ENCODE measurements at places on chromosomes 5 and 9. TPM values are rescaled to one million over a fixed set of nuclear protein-coding genes. Genes with fewer than 3 reads are reported as not detected.

The SCGB3A2 gene
- total RNA-seq: 0.82 TPM

The GDF9 gene
- total RNA-seq: 0.34 TPM

The CDH9 gene
- total RNA-seq: not detected

The ENC1 gene
- total RNA-seq: 389 TPM

The SOWAHA gene
- 0.10 TPM for total RNA-seq

The CMYA5 gene
- total RNA-seq: 1.5 TPM

GRCh38 chr9:134192951-134193731 lies 28.8 kb upstream of the RNU6ATAC start:
- H3K36me3 ChIP-seq: no peaks in the 10 kb centered on the region
- DNase-seq: no peak
- no peak overlapping the region for H3K27ac ChIP-seq

DNA sequence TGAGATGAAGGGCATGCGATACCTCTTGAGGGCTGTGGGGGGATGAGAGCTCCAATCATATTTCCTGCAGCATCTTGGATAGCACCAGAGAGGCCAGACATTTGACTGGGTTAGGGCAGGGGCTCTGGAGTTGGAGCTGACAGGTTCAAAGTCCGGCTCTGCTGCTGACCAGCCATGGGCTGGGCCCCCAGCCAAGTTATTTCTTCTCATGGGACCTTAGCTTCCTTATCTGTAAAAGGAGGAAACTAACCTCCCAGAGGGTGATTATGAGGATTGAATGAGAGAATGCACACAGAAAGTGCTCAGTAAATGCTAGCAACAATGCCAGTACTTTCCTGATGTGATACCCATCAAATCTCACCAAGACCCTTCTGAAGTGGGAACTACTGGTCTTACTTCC lies 65.2 kb upstream of the SLC25A51 start:
- no peaks in the 10 kb centered on the region for H3K27me3 ChIP-seq
- H3K4me1 ChIP-seq: peaks cover 53% of the 10 kb centered on the region
- H3K27ac ChIP-seq: peak overlapping the region; percentile 57
- peaks cover 5% of the 10 kb centered on the region for H3K36me3 ChIP-seq

DNA sequence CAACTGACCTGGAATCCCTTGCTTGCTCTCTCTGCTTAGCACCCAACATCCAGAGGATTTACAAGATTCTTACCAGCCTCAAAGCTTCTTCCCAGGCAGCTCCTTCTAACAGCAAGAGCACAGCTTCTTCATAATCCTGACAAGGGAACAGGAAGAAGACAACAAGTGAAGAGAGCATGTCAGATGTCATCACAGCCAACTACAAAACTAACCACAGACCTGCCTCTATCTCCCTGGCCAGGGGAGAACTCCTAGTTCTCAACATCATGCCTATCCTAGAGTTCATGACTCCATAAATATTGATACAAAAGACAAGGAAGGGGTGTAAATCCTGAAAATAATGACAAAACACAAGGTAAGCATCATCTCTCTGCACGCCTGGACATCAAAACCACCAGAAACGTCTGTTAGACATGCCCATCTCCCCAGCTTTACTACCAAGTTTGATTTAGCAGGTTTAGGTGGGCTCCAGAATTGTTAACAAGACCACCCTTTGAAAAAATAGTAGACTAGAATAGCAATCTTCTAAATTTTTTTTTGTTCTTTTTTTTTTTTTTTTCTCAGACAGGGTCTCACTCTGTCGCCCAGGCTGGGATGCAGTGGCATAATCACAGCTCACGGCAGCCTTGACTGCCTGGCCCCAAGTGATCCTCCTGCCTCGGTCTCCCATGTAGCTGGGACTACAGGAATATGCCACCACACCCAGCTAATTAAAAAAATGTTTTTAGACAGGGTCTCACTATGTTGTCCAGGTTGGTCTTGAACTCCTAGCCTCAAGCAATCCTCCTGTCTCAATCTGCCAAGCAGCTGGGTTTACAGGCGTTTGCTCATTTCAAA lies 20.2 kb downstream of the ACTL7A start:
- no peaks in the 10 kb centered on the region for H3K27me3 ChIP-seq
- H3K27ac ChIP-seq: no peak overlapping the region
- H3K4me3 ChIP-seq: no peak overlapping the region
- peaks cover 10% of the 10 kb centered on the region for H3K36me3 ChIP-seq
- no peak for DNase-seq
- H3K4me1 ChIP-seq: peaks cover 3% of the 10 kb centered on the region

DNA sequence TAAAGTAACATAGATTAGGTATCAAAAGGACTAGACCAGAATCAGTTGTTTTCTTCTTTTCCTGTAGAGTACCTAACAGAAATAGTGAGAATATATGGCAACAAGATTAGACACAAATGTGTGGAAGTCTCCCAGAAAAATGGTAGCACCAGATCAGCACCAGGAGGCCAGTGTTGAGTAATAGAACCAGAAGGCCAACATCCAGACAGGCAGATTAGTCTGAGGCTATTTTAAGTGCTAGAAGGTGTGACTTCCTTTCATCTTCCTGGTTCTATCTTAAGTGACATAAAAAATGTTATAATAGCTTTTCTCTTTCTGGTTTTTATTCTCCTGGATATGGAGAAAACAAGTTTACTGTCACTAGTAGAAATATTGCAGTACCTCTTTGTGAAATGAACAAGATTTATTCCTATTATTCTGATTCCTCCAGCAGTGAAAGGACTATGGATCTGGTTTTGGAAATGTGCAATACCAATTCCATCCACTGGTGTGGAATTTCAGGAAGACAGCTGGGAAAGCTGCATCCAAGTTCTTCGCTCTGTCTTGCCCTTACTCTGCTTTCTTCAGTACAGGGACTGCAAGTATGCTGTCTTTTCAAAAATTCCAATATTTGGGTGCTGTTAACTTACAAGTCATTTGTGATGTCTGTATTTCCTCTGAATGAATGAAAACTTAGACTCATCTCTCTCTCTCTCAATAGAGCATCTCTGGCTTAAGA lies 39.1 kb downstream of the SHLD3 start:
- no peaks in the 10 kb centered on the region for H3K4me1 ChIP-seq
- no peaks in the 10 kb centered on the region for H3K27me3 ChIP-seq
- no peak overlapping the region for H3K27ac ChIP-seq
- H3K36me3 ChIP-seq: peaks cover 7% of the 10 kb centered on the region
- DNase-seq: peak; percentile 18
- H3K4me3 ChIP-seq: no peak overlapping the region

DNA sequence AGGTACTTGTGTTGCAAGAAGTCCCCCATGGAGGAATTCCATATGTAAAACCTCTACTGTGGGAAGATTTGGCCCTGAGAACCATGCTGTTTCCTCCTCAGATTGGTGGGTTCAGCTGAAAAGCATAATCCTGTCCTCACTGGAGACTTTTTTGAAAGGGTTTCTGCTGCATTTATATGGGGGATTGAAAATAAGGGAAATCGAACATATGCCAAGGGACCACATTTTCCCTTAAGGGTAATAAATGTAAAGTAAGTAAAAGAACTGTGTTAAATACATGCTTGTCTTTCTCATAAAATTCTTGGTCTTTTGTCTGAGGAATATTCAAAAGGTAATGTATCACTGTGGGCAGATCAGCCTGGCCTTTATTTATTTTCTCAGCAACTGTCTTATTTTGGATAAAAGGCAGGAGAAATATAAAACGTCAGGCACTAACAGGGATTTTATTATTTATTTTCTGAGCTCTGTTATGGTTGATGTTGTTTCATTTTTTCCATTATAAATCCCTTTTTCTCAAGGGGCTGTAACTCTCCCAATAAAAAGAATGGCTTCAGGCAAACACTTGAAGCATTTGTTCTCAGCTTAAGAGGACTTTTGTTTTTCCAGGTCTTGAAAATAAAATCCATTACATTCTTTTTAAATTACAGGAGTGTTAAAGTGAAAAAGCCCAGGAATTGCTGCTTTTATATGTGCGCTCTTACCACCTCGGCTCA lies 131.4 kb downstream of the FGF10 start:
- no peaks in the 10 kb centered on the region for H3K4me1 ChIP-seq
- no peaks in the 10 kb centered on the region for H3K27me3 ChIP-seq
- H3K27ac ChIP-seq: no peak overlapping the region
- no peak overlapping the region for H3K4me3 ChIP-seq
- no peaks in the 10 kb centered on the region for H3K36me3 ChIP-seq

DNA sequence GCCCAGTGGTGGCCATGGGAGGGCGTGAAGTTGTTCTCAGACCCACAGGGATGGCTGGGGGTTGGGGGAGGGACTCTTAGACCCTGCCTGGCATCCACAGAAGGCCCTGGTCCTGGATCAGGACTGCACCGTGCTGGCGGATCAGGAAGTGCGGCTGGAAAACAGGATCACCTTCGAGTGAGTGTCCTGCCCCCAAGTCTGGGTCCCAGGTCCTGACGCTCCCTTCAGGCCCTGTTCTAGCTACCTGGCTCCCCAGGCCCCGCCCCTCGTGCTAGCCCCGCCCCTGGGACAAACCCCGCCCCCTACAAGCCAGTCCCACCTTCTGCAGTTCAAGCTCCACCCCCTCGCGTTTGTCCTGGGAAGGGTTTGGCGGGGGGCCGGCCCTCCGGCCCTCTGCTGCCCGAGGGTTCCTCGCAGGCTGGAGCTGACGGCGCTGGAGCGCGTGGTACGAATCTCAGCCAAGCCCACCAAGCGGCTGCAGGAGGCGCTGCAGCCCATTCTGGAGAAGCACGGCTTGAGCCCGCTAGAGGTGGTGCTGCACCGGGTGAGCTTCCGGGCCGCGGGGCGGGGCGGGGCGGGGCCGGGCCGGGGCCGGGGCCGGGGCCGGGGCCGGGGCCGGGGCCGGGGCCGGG lies 12.9 kb downstream of the RGS14 start:
- peaks cover 7% of the 10 kb centered on the region for H3K27me3 ChIP-seq
- H3K4me3 ChIP-seq: no peak overlapping the region
- H3K36me3 ChIP-seq: no peaks in the 10 kb centered on the region
- DNase-seq: peak; percentile 76
- peaks cover 18% of the 10 kb centered on the region for H3K4me1 ChIP-seq

DNA sequence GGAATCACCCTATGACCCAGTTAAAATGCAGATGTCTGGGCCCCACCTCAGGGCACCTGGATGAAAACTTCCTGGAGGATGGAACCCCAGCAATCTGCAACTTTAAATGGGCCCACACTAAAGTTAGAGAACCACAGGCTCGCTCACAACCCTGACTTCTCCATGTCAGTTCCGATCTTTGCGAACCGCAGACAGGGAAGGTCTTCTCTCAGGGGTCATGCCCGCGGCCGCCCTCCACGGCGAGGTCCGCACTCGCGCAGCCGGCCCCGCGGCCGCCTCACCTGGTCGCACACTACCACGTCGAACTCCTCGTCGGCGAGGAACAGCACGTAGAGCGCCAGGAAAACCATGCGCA lies 499 bp downstream of the ALG2 start:
- no peaks in the 10 kb centered on the region for H3K27me3 ChIP-seq
- H3K27ac ChIP-seq: peak overlapping the region; percentile 100
- peaks cover 26% of the 10 kb centered on the region for H3K4me1 ChIP-seq

GRCh38 chr9:87226896-87227295 lies 270.8 kb upstream of the DAPK1 start:
- H3K36me3 ChIP-seq: no peaks in the 10 kb centered on the region
- H3K27me3 ChIP-seq: no peaks in the 10 kb centered on the region
- DNase-seq: no peak
- no peaks in the 10 kb centered on the region for H3K4me1 ChIP-seq

DNA sequence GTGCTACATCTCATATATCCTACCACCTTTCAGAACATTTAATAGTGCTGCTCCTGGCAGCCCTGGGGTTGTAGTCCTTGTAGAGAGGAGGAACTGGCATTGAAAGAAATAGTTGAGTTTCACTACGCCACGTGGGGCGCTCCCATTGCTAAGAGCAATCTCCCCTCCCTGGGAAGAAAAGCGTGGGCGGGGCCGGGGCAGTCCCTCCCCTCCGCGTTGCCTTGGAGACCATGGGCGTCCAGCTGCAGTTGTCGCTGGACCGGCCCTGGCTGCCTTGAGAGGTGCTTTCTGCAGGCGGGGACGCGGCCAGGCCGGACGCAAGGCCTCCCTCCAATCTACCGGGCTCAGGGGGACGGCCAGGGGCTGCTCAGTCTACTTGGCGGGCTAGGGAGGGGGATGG lies 368 bp upstream of the CCDC180 start:
- H3K27ac ChIP-seq: no peak overlapping the region
- peak overlapping the region; percentile 45 for H3K4me3 ChIP-seq
- peak; percentile 49 for DNase-seq
- H3K36me3 ChIP-seq: no peaks in the 10 kb centered on the region

- no peak overlapping the region for H3K4me3 ChIP-seq
- peaks cover 29% of the 10 kb centered on the region for H3K27me3 ChIP-seq
- no peaks in the 10 kb centered on the region for H3K4me1 ChIP-seq
- no peaks in the 10 kb centered on the region for H3K36me3 ChIP-seq
Observed at GRCh38 chr9:132804576-132805295, 73.3 kb downstream of the AK8 start.

DNA sequence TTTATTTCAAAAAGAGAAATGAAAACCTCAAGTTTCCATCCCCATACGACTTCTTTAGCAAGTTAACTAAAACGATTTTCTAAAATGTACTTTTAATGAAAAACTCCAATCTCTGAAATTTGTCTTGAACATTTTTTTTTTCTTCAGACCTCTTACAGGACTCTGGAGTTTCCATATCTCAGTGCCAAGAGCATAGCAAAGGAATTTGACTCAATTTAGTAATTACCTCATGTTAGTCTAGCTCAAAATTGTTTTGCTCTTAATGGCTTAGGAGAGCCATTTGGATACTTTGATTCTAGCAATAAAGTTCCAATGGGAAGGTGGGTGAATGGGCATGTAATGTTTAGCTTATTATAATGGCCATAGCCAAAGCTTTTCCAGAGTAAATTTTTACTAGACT lies 26.0 kb upstream of the SPATA31D4 start:
- no peak overlapping the region for H3K4me3 ChIP-seq
- no peaks in the 10 kb centered on the region for H3K27me3 ChIP-seq
- H3K4me1 ChIP-seq: no peaks in the 10 kb centered on the region
- no peak overlapping the region for H3K27ac ChIP-seq
- DNase-seq: peak; percentile 67

DNA sequence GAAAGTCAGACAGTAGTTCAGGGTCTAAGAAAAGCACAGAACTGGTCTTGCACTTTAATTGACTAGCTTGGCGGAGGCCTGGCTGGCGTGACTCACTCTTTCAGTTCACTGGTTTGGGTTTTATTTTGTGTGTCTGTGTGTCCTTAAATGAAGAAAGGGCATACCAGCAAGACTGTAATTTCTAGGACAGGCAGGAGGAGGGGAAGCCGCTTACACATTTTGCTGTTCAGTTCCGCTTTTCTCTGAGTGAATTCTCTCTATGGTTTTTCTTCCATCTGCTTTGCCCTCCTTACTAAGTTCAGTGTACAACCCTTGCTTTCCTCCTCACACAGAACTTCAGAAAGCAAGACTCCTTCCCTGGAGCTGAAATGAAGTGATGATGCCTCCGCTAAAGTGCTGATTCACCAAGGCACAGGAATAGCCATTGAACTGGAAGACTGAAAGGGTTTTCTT lies 150.8 kb downstream of the MEF2C start:
- no peaks in the 10 kb centered on the region for H3K36me3 ChIP-seq
- H3K4me1 ChIP-seq: peaks cover 14% of the 10 kb centered on the region
- peak overlapping the region; percentile 68 for H3K27ac ChIP-seq
- no peak overlapping the region for H3K4me3 ChIP-seq

DNA sequence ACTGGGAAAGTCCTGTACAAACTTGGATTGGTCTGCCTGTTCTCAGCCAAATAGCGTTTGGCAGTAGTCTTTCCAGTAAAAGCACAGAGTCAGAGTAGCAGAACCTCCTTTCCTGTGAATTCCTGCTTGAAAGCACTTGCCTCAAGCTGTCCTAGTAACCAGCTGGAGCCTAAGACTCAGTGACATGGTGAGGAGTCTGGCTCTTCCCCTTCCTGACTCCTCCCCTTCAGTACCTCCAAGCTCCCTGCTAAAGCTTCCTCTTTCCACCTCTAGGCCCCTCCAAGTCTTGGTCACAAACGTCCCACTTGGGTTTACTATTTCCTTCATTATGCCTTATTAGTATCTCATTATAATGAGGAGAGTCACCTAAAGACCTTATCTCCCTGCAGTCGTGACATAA lies 21.4 kb upstream of the FAM81B start:
- DNase-seq: no peak
- H3K4me3 ChIP-seq: no peak overlapping the region
- no peak overlapping the region for H3K27ac ChIP-seq
- H3K27me3 ChIP-seq: no peaks in the 10 kb centered on the region
